ENCODE measurements at places on chromosomes 3 and 15. TPM values are rescaled to one million over a fixed set of nuclear protein-coding genes. Genes with fewer than 3 reads are reported as not detected.
A peak's percentile ranks its signal among the peaks of the same experiment; 100 is the strongest.

Gene CD80
- total RNA-seq, result not detected

Gene GP9
- not detected for total RNA-seq

GRCh38 chr3:147421184-147421912, 12.2 kb downstream of the ZIC1 start:
- no peak for DNase-seq

DNA sequence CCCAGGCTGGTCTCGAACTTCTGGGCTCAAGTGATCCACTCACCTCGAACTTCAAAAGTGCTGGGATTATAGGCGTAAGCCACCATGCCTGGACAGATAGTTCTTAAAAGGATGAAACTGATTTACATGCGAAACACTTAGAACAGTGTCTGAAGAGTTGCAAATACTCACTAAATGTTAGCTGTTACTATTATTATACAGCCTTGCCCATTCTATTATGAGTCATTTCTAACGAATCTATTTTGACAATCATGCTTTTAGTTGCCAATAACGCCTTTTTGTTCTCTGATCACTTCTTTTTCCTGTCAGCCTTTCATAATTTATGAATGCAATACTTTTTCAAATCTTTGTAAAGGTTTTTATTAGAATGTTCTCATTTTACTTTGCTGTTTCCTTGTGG, 112.7 kb downstream of the SNRK start:
- no peak for DNase-seq

GRCh38 chr3:133938770-133939462, 43.2 kb upstream of the RAB6B start:
- DNase-seq, result peak; percentile 32

- no peak for DNase-seq
Observed at GRCh38 chr3:172221547-172221946, 182.2 kb downstream of the FNDC3B start.

GRCh38 chr15:89383365-89384175, 48.9 kb upstream of the POLG start:
- DNase-seq, result peak; percentile 93

GRCh38 chr3:97646932-97647331, 117.6 kb upstream of the ARL6 start:
- no peak for DNase-seq

GRCh38 chr3:131995891-131996290, 38.9 kb downstream of the CPNE4 start:
- DNase-seq, result no peak

GRCh38 chr15:95559875-95560394, 770.6 kb upstream of the NR2F2 start:
- no peak for DNase-seq

- DNase-seq, result no peak
Observed at GRCh38 chr15:63035977-63036376, 6.6 kb upstream of the TPM1 start.
